ENCODE measurements at places on chromosomes 12 and 14.

GRCh38 chr14:101334656-101335055, 226.6 kb upstream of the DIO3 start:
- DNase-seq: no peak

DNA sequence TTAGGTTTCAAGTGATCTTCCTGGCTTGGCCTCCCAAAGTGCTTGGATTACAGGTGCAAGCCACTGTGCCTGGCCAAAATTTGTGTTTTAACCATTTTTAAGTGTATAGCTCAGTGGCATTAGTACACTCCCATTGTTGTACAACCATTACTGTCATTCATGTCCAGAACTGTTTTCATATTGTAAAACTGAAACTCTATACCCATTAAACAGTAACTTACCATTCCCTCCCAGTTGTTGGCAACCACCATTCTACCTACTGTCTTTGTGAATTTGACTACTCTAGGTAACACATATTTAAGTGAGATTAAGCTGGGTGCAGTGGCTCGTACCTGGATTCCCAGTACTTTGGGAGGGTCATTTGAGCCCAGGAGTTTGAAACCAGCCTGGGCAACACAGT, 67.3 kb upstream of the KCNH3 start:
- DNase-seq: no peak

DNA sequence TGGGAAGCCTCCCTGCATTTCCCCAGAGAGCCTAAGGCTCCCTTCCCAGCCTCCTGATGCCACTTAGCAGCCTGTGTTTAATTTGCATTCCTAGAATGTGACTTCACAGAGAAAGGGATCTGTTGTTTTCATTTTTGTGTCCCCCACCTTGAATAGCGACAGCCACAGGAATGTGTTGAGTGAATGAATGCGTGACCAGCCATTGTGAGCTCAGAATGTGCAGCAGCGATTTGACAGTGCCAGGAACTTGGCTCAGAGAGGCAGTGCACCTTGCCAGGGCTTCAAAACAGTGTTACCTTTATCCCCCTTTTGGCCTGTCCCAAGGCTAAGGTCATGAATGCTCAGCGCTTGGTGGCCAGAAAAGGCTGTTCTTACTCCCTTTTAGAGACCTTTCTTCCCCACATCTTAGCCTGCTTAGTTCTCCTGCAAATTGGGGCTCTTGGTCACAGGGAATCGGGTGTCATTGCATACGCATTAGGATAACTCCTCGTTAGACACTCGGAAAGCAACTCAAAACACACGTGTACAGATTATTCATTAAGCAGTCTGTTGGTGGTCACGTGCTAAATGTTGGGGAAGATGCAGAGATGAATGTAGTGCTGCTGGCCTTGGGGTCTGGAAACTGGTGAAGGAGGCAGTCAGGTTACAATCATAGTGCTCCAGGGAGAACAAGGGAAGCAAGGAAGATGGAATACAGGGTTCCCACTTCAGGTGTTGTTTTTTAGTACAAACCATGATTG, 9.8 kb downstream of the NTF3 start:
- DNase-seq: no peak

DNA sequence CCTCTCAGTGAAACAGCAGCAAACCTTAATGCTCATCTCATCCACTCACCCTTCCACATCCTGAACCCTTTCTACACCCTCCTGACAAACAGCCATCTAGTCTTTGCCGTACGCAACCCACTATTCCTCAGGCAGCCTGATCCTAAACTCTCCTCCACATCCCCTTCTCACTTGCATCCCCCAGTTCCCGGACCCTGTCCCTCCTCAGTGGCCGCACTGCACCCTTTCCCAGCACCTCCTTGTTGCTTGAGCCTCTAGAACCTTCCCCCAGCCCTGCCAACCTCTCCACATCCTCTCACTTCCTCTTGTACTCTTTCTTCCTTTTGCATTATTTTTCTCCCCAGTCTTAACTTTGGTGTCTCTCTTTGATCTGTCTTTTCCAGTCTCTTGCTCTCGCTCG, 42.9 kb downstream of the IQSEC3 start:
- no peak for DNase-seq

DNA sequence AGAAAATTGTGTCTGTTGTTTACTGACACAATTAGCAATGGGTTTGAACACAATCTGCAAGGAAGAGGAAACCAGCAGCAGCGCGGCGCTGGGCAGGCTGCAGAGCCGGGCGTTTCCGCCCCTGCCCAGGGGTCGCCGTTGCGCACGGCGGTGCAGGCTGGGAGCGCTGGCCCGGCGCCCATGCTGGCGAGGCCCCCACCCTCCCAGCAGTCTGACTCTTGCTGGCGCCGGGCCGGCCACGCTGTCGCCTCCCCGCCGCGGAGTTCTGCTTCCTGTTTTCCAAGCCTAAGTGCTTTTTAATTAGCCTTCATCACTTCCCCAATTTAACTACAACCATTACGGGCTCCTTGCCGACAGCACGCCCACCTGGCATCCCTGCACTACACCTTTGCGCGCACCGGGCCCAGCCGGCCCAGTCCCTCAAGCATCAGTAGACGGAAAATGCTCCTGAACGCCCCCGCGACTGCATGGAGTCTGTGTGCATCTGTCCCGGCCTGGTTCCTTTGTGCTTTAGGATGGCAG, 212.1 kb downstream of the GXYLT1 start:
- peak; percentile 86 for DNase-seq

DNA sequence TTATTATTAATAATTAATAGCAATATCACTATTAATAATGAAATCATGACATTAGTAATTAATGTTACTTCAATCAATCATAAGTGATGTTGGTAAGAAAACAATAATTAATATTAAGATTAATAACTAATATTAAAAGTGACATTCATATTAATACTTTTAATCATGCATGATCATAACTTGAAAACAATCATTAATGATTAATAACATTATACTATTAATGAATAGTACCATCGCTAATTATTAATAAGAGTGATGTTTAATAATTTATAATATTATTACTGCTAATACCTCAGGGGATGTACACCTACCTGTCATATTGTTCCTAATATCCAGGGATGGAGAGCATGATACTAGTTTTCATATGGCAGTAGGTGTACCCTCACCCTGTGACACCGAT, 10.0 kb upstream of the CLEC6A start:
- no peak for DNase-seq

DNA sequence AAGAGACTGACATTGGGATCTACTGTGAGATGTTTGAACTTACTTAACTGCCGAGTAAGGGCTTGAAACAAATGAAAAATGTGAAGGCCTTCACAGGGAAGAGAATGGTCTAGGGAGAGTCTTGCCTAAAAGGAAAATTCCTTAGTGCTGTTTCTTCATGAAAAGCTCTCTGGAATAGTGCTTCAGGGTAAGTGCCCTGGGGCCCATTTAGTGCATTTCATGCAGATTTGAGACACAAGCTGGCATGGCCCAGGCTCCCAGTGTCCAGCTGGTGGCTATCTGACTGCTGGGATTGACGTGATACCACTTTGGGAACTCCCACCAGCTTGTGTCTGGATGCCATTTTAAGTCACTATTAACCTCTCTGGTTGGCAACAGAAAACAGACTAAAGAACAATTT, 26.9 kb downstream of the BEST3 start:
- no peak for DNase-seq

DNA sequence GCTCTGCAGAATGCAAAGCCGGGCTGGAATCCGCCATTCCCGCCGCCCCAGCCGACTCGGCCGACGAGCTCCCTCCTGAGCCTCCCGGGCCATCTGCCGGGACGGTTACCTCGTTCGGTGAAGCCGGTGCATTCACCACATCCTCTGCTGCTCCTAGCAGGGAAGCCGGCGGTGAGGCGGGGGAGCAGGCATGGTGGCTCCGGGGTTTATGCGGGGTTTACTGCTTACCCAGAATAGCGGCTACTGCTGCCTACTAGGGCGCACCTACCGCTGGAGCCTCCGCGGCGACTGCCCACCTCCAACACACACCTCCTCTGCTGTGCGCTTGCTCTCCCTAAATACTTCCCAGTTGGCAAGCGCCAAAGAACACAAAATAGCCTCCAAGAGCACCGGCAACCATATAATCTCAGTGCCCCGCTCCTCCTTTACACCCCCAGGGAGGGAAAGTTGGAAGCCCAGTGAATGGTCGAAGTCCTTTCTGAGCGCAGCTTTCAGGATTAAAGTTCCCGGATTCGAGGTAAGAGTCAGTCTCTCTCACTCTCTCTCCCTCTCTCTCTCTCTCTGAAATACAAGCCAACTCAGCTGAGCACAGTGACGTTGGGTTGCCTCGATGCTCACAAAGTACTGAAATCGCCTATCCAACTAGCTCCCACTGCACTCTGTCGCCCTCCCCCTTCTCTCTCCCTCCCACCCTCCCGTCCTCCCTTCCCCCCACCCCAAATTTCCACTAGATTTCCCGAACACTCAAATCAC, at the start of gene TBX5:
Gene TBX5, minus strand, starts transcription at position 626 of the 753 bp plus-strand sequence. CDS start 2,246 bp downstream, outside the sequence.
- DNase-seq: peak; percentile 2

- no peak for DNase-seq
These were observed 82.0 kb downstream of the IFT43 start for GRCh38 chr14:76067536-76067935.

- DNase-seq: no peak
These were observed 126.5 kb upstream of the CCND2 start for GRCh38 chr12:4147031-4147481.

GRCh38 chr12:60689137-60689536, 1093.3 kb downstream of the SLC16A7 start:
- no peak for DNase-seq

- no peak for DNase-seq
These were observed 173.4 kb upstream of the NTF3 start for GRCh38 chr12:5258498-5258897.

- DNase-seq: no peak
These were observed 74.0 kb downstream of the RPS29 start for GRCh38 chr14:49512147-49512551.

DNA sequence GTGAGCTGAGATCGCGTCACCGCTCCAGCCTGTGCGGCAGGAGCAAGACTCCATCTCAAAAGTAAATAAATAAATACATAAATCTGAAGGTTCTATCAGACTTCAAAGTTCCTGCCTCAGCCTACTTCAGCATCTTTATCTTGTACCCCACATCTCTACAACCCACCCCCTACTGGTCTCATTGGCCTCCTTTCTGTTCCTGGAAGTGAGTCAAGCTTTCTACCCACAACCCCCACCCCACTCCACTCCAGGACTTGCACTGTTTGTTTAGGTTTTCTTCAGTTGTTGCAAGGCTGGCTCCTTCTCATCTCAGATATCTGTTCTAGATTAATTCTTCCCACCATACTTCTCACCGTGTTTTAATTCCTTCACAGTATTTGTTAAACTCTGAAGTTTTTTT, 714 bp upstream of the PSMC6 start:
- no peak for DNase-seq

DNA sequence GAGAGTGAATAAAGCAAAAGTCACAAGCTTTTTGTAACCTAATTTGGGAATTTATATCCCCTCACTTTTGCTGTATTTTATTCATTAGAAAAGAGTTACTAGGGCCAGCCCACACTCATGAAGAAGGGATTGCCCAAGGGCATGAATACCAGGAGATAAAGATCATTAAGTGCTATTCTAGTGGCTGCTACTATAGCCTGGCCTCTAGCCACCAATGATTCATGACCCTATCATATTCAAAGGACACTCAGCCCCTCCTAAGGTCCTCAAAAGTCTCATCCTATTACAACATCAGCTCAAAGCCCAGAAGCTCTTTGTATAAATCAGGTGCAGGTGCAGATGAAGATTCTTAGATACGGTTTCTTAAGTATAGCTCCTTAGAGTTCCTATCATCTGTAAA, 518.1 kb downstream of the TRHDE start:
- DNase-seq: no peak

DNA sequence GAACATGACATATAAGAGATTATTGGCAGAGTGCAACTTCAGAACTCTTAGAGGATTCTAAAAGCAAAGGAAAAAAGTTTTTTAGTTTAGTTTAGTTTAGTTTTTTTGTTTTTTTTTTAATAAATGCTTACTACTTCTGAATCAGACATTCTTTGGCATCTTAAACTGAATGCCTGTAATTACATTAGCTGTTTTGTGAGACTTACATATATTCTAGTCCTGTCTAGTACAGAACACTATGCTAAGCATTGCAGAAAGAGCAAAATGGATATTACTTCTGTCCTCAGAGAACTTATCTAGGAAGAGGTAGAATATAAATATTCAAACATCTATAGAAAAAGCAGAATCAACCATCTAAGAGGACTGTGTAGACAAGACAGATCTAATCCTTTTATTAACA, 133.2 kb downstream of the RAD51B start:
- no peak for DNase-seq
